ENCODE measurements at places on chromosomes 11 and 22. TPM values are rescaled to one million over a fixed set of nuclear protein-coding genes. Genes with fewer than 3 reads are reported as not detected.
A peak's percentile ranks its signal among the peaks of the same experiment; 100 is the strongest.

DNA sequence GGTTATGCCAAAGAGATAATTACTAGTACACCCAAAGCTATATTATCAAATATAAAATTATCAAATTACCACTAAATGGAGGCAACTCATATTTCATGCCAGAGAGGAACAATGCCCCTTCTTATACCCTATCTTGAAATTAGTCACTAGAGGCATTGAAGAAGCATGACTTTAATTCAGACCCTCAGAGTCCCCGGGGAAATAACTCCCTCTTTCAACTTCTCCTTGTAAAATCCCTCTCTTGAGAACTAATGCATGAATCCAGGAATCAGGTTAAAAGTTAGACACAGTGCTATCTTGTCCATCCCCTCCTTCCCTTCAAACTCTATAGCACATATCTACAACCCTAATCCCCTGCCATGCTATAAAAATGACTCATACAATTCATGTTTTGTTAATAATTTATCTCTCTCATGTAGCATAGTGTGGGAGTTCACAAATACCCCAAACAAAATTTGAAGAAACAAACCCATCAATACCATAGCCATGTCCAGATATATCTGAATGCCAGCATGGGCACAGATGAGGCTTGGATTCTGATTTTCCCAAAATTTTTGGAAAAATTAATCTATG is 665.4 kb downstream of the KCNA4 start:
- no peak for DNase-seq

The BIRC3 gene
- 66.3 TPM for total RNA-seq

- DNase-seq = no peak
These were observed 5.8 kb upstream of the KDM2A start for GRCh38 chr11:67113231-67113721.

DNA sequence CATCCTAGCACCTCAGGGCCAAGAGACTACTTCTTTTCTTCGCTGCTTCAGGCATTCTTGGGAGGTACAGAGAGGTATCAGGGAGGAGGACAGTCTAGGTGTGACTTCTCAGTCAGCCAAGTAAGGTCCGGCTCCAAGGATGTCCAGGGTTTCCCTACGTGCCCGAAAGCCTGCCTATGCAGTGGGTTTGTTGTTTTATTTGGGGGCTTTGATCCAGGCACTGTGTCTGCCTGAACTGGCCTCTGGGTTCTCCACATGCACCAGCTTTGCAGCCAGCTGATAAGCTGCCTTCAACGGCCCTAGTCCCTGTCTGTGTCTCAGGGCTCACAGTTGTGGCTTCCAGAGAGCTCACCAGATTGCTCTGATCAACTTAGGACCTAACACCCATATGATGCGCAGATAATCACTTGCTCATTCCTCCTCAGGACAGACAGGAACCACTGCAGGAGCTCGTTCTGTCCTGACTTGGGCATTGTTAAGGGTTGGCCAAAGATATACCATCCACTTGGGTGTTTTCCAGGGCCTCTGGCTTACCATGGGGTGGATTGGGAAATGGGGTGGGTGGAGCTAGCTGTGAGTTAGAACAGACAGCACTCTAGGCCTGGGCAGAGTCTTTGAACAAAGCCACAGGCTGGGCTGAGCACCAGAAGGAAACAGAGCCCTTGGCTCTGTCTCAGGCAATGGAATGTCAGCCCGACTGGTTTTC is 45.5 kb upstream of the CRYBB3 start:
- peak; percentile 78 for DNase-seq

The TMPRSS13 gene
- 1.5 TPM for total RNA-seq

DNA sequence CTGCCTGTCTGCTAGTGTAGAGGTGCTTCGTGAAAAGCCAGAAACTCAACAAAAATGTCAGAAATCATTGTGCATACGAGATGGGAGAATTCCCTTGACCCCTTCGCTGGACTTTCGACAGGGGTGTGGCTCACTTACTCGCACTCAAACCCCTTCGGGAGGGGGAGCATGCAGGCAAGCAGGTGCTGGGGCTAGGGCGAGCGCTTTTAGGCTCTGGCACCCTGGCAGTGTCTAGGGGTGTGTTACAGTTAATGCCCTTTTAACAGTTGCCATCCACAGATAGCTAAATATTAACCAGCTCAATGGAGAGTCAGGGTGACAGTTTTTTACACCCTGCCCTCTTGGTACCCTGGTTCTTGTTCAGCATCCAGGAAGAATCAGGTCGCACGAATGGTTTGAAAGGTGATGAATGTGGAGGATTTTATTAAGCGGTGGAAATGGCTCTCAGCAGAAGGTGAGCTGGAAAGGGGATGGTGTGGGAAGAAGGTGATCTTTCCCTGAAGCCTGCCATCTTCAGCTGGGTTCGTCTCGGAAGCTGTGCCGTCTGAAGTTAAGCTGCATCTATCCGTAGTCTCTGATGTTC is 59.6 kb upstream of the SHANK2 start:
- peak; percentile 67 for DNase-seq

DNA sequence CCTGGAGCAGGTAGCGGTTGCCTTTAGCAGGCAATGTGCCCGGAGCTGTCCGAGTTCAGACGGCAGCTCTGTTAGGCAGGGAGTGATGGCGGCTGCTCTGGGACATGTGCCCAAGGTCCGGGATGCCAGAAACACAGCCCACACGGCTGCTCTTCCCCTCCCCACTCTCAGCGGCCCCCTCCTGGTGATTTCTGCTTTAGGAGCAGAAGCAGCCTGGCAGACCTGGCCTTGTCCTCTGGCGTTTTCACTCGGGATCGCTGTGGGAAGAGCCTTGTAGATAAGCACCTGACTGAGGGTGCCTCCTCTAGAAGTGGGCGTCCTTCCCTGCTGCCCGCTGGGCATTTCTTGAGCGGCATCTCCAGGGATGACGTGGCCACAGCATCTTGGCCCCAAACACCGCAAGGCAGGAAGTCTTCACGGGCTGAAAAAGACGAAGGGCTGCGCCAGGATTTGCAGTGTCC is 392.2 kb downstream of the TBC1D22A start:
- no peak for DNase-seq

- DNase-seq = peak; percentile 55
These were observed 13.6 kb downstream of the KCNJ5 start for GRCh38 chr11:128904656-128905344.

- DNase-seq = peak; percentile 46
These were observed 789 bp upstream of the KDM2A start for GRCh38 chr11:67118181-67118766.

- DNase-seq = no peak
These were observed 530.2 kb downstream of the SOX6 start for GRCh38 chr11:15825976-15826650.

The SGSM1 gene
- total RNA-seq = 3.3 TPM

GRCh38 chr11:104967534-104968354 is 630 bp downstream of the CASP4 start:
- no peak for DNase-seq

DNA sequence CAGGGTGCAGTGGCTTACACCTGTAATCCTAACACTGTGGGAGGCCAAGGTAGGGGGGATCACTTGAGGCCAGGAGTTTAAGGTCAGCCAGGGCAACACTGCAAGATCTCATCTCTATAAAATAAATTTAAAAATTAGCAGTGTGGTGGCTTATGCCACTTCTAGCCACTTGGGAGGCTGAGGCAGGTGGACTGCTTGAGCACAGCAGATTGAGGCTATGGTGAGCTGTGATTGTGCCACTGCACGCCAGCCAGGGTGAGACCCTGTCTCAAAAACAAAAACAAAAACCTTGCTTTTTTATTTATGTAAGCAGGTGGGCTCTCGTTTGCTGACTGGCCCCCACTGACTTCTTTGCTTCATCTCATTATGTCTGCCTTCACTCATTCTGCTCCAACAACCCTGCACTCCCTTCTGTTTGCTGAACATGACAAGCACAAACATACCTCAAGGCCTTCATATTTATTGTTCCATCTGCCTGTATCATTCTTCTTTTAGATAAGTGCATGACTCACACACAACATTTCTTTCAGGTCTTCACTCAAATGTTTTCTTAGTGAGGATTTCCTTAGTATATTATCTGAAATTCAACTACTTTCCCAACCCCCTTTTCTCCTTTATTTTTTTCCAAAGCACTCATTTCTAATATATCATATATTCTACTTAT is 32.4 kb upstream of the CLNS1A start:
- no peak for DNase-seq
